Stimulated activated CD4-positive, alpha-beta T cell treated with anti-CD3 and anti-CD28 coated beads, Interleukin-1b, Interleukin-23, amount 100 ng/mL, for 1 hour (primary cell): ENCODE measurements at places on chromosomes 12 and 14.

DNA sequence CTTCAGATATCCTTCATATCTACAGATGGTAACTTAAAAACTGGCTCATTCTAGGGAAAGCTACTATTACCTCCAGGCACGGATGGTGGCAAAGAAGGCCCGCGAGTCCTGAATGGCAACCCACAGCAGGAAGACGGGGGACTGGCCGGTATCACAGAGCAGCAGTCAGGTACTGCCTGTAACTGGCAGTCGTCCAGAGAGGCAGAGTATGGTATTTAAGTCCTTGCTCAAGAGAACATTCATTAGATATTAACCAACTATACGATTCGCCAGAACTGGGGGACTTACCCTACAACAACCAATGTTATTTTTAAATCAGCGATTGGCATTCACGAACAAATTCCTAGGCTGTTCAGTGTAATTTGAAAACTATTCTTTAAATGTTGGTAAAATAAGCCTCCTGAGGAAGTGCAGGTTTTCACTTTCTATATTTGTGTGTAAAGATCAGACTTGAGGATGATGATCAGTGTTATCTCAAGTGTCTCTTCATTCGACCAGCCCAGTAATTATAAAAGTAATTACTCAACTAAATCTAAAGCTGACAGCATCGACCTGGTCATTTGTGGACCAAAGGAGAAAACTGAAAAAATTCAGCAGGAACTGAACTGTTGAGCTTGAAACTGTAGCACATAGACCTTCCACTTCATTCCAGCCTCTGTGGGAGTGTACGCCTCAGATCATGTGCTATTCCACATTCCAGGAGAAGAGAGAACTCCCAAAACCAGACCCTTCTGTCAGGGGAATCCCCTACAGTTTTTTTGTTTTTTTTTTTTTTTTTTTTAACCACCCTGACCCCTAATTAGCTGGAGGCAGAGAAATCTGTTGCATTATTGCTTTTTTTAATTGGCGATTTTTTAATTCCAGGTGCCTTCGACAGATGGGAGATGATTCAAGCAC, 75.6 kb downstream of the ESR2 start:
- no peak for DNase-seq

DNA sequence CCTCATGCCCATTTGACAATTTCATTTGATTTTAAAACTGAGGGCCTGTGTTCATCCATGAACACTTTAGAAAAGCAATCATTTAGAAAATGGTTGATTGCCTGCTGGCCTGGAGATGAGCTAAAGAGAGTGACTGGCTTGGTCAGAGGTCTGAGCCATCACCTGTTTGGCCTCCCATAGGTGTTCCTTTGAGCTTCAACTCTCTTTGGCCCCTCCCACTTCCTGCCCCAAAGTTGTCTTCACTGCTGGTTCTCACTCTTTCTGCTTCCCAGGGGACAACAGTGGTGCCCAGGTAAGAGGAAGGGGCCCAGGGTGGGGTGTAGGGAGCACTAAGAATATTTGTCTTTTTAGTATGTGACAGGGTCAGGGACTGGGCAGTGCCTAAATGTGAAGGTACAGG, 4.9 kb upstream of the TCP11L2 start:
- DNase-seq = no peak

GRCh38 chr12:78418919-78419318, 445.7 kb upstream of the SYT1 start:
- no peak for DNase-seq

DNA sequence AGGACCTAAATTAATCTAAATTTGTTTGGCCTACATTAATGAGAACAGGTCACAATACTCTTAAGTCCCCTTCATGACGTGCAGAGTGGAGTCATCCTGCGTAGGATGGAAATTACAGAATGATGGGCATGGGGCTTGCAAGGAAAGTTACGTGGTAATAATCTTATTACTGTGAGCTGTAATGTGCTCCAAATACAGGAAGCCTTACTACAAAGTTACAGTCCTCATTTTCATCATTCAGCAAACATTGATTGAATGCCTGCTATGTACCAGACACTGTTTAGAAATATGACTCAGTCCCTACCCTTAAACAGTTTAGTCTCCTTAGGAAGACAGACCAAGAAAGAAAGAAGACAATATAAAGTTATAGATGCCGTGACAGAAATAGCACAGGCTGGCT, 9.4 kb downstream of the HIGD1C start:
- no peak for DNase-seq

GRCh38 chr12:108190529-108190928, 61.4 kb downstream of the WSCD2 start:
- no peak for DNase-seq

GRCh38 chr12:93719710-93720109, 42.5 kb downstream of the CRADD start:
- DNase-seq = no peak

DNA sequence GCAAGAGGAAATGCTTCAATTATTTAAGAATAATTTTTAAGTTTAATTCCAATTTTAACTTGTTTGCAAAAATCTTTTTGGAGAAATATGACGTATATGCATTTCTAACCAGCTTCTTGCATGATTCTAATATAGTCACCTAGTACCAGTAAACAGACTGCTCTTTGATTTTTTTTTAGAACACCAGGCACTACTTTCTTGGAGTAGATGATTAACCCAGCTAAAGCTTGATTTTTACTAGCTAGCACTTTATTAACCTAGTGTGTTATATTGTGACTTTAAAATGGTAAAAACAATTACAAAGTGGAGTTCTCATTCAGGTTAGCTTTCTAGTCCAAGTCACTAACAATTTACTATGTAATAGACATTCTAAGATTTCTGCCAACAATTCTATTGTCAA, 32.6 kb upstream of the FGD4 start:
- no peak for DNase-seq

GRCh38 chr14:57345106-57345505, 45.3 kb upstream of the NAA30 start:
- no peak for DNase-seq

DNA sequence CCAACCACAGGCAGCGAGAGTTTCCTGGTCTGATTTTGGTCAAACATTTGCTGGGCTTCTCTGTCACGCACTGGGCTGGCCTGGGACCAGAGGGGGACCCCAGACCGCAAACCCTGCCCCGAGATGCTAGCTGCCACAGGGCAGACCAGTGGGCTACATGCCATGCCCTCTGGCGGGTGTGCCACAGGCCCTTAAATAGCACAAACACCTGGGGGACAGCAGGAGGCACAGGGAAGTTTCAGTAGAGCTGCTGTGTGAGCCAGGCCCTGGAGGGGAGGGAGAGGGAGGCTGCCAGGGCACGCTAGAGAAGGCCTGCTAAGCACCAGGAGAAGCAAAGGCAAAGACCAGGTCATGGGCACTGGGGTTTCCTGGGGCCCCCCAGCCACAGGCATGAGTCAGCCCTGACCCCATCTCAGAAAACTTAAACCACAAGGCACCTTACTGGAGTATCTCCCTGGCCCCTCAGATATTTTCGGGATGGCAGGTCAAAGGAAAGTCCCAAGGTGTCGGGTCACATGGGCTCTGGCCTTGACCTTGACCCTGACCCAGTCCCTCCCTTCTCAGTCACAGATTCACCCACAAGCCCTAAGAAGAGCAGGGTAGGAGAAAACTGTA, 29.2 kb downstream of the ITPK1 start:
- DNase-seq = no peak

GRCh38 chr14:65462411-65462810, 49.9 kb downstream of the FUT8 start:
- no peak for DNase-seq
